ENCODE measurements at places on chromosomes 1 and 21.

DNA sequence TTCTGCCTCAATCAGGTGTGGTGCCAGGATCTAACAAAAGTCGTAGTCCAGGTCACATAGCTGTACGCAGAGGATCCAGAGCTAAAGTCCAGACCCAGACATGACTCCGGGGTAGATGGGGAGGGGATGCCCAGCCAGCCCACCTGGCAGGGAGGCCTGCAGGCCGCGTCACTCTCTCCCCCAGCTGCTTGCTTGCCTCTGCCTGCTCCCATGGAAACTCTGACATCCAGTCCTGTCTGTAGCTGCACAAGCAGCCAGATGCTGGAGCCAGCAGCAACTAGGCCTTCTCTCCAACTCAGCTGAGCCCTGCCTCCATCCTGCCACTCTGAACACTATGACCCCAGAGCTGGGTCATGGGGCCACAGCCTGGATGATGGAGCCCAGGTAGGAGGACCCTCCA is 8.1 kb downstream of the COL8A2 start:
- DNase-seq = no peak

- no peak for DNase-seq
These were observed 120.8 kb downstream of the LMO4 start for GRCh38 chr1:87449348-87449963.

GRCh38 chr1:21289700-21290545 is at the start of gene ECE1:
Gene ECE1 (minus strand): TSS chr1:21290463. CDS start chr1:21290414, 49 bp downstream.
- DNase-seq = peak; percentile 24

GRCh38 chr1:29835406-29835805 is 599.1 kb downstream of the PTPRU start:
- no peak for DNase-seq

GRCh38 chr1:246295968-246296367 is 211.1 kb downstream of the SMYD3 start:
- DNase-seq = no peak

- DNase-seq = no peak
These were observed 200.3 kb downstream of the PBX1 start for GRCh38 chr1:164759144-164759920.

- DNase-seq = no peak
These were observed 267.4 kb downstream of the NPHP4 start for GRCh38 chr1:5724847-5725246.

- DNase-seq = peak; percentile 14
These were observed 20.8 kb downstream of the PHLDA3 start for GRCh38 chr1:201447903-201448871.
